ENCODE measurements at places on chromosomes 3 and 15.

DNA sequence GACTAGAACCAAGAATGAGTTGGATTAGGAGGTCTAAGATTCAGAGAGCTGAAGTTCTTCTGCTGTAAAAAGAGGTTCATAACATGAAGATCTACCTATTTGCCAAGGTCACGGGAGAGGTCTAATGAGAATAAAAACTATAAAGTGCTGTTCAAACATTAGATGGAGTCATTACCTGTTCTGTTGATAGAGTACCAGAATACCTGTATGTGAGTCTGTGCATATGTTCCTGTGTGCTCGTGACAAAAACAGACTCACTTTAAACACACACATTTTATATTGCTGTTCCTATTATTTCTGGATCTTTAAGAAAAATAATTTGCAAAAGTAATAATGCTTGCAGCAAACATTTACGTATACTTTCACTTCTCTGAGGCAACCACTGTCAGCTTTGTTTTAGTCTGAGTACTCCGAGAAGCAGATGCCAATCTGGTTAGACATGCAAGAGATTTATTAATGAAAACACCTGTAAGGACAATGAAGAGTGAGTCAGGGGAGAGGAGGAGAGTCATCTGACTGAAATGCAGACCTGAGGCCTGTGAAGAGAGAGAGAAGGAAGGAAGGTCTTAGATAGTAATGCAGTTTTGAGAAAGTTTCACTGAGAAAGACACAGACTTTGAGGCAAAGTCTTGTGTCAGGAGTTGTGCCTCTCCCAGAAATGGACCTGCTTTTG, 221.2 kb downstream of the SQOR start:
- DNase-seq: no peak

- no peak for DNase-seq
Measured at GRCh38 chr3:151579571-151580270, 118.9 kb upstream of the IGSF10 start.

- DNase-seq: no peak
Measured at GRCh38 chr3:74267131-74267530, 347.3 kb downstream of the CNTN3 start.

- no peak for DNase-seq
Measured at GRCh38 chr15:40927873-40928806, 1.0 kb upstream of the DLL4 start.

DNA sequence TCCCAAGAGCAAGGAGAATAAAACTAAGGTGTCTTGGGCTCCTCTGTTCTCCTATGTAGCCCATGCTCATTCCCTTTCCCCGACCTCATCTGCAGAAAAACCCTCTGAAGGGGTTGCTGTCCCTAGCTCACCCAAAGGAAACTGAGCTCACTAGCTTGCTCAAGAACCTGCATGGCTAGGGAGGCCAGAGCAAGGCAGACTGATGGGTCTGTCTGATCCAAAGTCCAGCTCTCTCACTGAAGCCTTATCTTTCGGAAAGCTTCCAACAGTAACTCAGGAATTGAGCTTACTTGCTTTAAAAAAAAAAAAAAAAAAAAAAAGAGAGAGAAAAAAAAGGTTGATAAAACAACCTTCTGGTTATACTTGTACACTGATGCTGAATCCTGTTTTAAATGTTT, 141.4 kb upstream of the TOPAZ1 start:
- no peak for DNase-seq

DNA sequence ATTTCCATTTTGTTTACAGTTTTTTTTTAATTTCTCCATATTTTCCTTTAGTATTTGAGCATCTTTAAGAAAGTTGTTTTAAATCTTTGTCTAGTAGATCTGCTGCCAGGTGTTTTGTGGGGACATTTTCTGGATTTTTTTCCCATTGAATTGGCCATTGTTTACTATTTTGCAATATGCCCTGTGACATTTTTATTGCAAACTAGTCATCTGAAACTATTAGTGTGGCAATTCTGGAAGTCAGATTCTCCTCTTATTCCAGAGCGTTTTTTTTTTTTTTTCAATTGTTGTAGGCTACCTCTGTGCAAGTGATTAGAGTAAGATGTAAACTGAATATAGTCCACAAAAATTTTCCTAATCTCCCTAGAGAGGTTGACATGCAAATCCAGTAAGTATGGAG, 334.2 kb downstream of the PYDC2 start:
- no peak for DNase-seq

DNA sequence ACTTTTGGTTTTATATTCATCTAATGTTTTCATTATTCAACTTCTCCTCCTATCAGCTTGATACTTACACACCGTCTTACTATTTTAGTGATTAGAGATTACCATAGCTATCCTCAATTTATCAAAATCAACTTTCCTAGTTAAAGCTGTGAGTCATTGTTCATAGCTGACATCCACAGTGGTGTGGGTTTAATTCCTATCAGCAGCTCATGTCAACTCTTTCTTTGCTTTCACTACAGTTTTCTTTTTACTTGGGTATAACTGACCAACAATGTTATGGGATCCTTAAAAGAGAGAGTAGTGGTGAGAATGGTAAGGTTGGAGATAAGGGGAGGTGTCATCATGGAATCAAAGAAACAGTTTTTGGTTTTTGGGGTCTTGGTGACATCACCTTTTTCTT, 112.7 kb downstream of the NFKBIZ start:
- no peak for DNase-seq

DNA sequence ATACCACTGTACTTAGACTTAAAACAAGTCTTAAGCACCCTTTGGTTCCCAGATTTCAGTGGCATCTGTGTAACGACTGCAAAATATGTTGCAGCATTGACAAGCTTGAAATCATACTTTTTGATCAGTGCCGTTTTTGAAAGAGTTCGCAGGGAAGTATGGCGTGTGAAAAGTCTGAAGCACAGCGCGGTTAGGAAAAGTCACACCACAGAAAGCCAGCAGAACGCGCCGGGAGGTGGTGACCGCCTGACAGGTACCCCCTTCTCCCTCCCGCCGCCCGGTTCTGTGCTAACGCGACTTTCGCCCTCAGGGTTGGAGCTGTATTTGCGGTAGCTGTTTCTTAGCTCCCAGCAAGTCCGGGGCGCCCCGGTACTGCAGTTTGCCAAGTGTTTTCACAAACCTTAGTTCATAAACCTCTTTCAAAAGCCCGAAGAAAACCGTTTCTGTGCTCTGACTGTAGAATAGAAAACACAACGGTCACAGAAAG, 481 bp upstream of the CRYBG3 start:
- no peak for DNase-seq

DNA sequence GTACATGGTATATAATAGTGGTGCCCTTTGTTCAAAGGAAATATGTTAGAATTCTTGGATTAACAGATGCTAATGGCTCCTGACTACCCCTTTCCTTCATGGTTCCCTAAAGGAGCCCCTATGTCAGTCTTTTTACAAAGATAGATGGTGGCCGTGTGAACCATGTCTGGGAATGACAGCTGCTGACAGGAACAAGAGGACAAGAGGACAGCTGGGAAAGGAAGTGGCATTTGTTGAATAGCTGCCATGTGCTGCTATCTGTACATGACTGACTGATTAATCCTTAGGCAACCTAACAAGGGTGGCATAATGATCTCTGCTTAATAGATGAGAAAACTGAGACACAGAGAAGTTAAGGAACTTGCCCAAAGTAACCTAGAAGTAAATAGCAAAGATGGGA, 321.7 kb downstream of the ZNF621 start:
- DNase-seq: no peak

- no peak for DNase-seq
Measured at GRCh38 chr3:131596884-131597283, 94.1 kb upstream of the MRPL3 start.

GRCh38 chr3:69008980-69009379, 4.5 kb downstream of the EOGT start:
- no peak for DNase-seq

DNA sequence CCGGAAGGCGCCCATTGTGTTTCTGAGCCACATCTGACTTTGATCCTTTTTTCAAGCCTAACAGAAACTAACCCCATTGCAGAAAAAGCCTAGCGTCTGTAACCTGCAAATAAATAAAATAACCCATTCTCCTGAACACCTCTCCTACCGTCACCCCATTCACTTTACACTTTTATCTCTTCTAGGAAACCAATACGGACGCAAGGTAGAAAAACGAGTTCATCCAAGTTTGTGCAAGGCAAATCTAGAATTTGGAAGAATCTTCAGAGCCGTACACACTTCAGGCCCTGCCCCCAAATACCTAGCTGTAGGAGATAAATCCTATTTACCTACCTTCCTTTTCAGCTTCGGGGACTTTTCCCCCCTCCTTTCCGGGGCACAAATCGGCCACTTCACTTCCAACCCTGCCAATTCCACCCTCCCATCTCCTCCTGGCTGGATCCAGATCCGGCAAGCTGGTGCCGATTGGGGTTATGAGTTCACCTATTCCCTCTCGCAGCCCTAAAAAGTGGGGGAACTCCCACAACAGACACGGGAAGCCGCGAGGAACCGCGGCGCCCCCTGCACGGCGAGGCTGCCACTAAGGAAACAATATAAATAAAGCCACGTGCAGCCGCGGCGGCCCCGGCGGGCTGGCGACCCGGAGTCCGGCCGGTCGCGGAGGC, 987 bp downstream of the PRTG start:
- peak; percentile 12 for DNase-seq

GRCh38 chr3:161852744-161853143, 356.1 kb downstream of the OTOL1 start:
- no peak for DNase-seq

DNA sequence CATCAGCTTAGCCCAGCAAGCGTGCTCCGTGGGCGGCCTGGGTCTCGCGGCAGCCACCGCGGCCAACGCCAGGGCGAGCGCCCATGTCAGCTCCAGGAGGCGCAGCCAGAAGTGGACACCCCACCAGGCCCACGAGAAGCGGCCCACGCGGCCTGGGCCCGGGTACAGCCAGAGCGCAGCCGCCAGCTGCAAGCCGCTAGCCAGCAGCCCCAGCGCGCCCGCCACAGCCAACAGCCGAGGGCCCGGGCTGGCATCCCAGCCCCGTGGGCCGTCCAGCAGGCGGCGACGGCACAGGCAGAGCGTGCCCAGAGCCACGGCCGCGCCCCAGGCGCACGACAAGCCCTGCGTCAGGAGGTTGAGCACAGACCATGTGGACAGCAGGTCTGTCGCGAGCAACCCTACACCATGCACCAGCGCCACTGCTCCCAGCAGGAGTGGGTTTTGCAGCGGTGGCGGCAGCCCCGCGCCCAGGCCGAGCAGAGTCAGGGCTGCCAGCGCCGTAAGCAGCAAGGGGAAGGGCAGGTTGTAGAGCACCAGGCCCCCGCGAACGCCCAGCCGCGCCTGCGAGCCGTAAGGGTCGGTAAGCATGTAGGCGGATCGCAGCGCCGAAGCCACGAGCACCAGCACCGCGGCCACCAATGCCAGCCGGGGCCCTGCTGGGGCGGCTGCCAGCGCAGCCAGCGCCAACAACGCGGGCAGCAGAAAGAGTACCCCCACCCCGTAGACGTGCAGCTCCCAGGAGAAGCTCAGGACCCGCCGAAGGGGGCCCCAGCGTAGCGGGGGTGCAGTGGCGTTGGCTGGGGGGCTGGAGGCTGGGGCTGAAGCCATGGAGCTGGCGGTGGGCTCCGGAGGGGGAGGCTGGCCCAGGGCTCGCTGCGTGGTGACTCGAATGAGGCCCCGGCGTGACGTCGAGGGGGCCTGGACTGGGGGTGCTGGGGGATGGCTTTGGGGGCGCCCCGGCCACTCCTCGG, 4.9 kb downstream of the PRRT3 start:
- DNase-seq: no peak

DNA sequence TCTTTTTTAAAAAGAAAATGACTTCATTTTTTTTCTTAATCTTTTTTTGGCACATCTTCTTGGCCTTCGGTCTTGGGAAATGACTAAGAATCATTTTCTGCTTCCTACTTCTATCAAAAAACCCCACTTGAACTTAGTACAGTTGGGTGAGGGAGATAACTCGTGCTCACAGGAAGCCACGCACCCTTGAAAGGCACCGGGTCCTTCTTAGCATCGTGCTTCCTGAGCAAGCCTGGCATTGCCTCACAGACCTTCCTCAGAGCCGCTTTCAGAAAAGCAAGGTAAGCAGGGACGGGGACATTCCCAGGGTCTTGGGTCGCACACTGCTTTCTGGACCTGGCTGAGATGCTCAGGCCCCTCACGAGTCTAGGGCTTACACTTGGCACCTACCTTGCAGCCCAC, at the start of gene CCR4:
Gene CCR4 (plus strand): TSS at position 235 of the 402 bp plus-strand sequence. CDS start 1,779 bp downstream, outside the sequence.
- peak; percentile 87 for DNase-seq

DNA sequence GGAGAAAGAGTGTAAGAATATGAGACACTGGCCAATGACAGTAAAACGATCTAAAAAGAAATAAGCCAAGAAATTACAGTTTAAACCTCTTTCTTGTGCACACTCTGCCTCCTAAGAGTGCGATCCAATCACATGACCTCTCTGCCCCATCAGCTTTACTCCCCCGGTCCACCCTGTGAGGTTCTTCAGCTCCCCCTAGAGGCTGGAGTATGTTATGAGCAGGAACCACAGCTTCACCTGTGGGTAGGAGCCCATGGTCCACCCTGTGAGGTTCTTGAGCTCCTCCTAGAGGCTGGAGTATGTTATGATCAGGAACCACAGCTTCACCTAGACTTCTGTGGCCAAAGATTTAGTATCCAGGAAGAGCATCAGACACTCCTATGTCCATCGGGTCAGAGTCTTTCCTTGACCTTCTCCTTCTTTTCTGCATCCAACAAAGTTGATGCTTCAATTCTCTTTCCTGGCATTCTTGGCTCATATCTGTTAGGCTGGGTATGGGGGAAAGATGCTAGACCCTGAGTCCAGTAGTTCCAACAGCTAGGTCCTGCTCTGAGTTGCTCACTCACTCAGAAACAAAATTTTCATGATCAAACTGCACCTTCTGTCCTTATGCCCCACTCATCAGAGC, 164.0 kb downstream of the MINAR1 start:
- DNase-seq: peak; percentile 91

DNA sequence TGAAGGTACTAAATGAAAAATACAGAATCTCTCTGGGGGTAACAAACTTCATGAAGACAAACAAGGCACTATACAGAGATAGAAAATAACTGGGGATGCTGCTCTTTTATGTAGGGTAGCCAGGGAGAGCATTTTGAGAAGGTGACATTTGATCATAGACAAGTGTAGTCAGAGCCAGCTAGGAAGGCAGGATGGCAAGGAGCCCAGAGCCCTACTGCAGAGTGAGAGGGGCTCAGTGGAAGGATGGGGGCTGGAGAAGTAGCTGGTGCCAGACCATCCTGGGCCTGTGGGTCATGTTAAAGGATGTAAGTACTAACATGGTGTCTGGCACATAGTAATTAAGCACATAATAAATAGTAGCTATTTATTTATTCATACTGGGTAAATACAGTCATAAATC, 133.6 kb downstream of the MEIS2 start:
- DNase-seq: no peak

DNA sequence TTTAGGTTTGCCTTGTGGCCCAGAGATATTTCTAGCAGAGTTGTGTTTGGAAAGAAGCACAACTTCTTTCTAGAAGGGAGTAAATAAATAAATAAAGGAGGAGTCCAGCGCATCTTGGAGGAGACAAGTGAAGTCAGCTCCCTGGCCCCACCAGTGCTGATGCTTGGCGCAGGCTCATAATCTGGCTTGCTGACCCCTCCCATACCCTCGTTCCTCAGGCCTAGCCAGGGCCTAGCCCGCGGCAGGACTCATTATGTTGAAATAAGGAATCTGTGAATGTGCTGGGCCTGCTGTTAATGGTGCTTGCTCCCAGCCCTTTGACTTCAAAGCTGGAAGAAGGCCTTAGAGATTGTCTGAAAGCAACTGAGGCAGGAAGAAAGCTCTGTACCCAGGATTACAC, 3.1 kb downstream of the ZNF710 start:
- no peak for DNase-seq

GRCh38 chr3:123044981-123045763, 17.6 kb upstream of the SEMA5B start:
- DNase-seq: no peak

All from activated CD4-positive, alpha-beta T cell treated with anti-CD3 and anti-CD28 coated beads, Interleukin-2, Interleukin-6, amounts not matched to agents 100 ng/mL and 50 ng/mL, durations not matched to agents 16 hours and 8 hours (primary cell).